ENCODE measurements at places on chromosomes 13 and 19.

DNA sequence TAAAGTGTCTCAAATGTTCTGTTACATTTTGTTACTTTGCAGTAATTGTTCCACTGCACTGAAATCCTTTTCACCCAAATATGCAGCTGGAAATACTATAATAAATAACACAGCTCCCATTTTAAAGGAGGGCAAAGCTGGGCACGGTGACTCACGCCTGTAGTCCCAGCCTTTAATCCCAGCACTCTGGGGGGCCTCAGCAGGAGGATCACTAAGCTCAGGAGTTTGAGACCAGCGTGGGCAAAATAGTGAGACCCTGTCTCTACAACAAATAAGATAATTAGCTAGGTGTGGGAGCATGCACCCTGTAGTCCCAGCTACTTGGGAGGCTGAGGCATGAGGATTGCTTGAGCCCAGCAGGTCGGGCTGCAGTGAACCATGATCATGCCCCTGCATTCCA is 7.5 kb upstream of the UBAC2 start:
- DNase-seq = no peak

- DNase-seq = no peak
Measured at GRCh38 chr13:92864584-92865284, 361.9 kb upstream of the GPC6 start.

GRCh38 chr13:45626731-45627374 is 11.3 kb upstream of the ERICH6B start:
- no peak for DNase-seq

DNA sequence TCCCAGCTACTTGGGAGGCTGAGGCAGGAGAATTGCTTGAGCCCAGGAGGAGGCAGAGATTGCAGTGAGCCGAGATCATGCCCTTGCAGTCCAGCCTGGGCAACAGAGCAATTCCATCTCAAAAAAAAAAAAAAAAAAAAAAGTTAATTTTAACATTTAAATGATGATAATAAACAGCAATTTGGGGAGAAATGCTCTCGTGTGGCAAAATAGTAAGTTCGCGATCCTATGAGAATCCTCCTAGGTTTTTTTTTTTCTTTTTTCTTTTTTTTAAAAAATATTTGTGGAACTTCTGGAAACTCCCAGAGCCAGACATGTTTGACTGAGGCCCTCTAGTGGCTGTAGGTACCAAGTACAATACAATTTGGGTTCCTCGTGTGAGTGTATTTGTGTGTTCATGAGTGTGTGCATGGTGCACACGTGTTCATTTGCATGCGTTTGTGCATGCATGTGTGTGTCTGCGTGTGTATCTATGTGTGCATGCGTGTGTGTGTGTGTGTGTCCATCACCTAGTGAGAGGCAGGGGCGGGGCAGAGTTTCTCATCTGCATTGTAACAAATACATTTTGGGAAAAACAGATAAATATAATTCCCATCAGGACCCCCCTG is 31.2 kb downstream of the TMPRSS9 start:
- peak; percentile 9 for DNase-seq

DNA sequence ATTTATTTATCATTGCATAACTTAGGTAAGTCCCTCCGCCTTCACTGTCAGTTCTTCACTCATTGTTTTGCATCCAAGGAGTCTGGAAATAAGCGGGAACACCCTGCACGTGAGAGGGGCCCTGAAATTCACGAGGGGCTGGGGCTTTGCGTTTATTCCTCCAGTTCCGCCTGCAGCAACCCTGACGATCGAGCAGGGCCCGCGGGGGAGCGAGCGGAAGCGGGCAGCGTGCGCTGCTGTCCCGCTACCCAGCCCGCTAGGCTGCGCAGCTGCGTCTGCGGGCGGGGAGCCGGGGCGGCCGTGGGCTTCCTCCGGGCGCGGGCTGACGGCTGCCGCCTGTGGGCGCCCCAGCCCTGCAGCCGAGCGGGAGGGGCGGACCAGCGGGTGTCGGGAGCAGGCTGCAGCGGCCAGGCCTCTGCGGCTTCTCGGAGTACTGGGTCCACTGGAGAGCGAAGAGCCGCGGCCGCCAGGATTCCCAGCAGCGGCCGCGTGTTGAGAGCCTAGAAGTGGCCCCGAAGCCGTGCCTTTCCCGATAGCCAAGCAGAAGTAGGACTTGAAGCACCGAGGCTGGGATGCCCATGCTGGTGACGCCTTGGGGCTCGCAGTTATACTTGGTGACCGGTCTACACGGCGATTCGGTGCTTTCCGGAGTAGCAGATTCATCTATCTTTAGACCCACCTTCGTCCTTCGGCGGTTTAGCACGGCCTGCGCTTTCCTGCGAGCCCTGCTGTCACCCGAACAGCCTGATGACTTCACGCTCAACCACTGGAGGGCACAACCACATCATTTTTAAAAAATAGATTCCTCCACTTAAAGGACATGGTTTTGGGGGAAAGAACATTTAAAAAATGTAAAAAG is 32.9 kb upstream of the SACS start:
- DNase-seq = peak; percentile 51

DNA sequence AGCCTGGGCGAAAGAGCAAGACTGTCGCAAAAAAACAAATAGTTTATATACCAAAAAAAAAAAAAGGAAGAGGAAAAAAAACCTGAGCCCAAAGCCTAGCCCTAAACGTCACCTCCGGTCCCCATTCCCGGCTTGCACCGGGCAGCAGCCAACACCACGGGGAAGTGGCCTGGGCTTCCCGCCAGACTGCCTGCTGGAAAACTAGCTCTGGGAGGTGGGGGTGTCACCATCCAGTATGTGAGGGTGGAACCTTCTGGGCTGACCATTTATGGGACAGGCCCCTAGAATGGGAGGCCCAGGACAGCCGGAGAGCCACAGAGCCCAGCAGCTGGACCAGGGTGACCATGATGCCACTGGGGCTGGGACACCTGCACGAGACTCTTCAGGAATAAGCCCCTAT is 37.3 kb downstream of the IL12RB1 start:
- no peak for DNase-seq

- no peak for DNase-seq
Measured at GRCh38 chr13:30702006-30702405, 33.3 kb upstream of the ALOX5AP start.

DNA sequence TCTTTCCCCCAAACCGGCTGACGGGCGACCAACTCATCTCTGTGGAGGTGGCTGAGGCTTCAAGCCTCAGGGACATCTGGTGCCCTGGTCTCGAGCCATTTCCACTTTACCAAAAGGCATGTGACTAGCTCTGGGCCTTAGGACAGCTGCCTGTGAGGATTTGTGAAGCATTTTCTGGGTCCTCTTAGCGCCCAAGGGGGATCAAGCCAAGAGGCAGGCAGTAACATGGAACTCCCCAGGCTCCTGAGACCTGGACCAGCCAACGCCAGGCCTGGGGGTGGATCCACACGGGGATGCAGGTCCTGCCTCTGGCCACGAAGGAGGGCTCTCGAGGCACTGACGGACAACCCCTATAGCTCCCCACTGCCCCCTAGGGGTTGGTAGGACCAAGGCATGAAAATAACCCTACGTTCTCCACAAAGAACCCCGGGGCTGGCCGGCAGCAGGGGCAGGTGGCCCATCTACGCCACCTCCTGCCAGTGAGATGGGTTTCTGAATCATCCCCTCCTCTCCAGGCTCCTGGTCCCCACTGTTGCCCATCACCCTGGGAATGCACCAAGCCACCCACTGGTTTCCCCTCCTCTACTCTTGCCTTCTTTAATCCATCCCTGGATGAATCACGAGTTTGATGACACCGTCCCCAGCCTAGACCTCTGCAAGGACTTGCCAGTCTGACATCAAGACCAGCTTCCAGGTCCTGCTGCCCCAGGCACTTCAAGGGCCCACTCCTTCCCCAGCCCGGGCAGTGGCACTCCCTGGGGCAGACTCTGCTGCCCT is 7.0 kb upstream of the MYDGF start:
- DNase-seq = no peak

- no peak for DNase-seq
Measured at GRCh38 chr19:39814595-39814994, 19.4 kb downstream of the DYRK1B start.

- DNase-seq = no peak
Measured at GRCh38 chr19:46198756-46199155, 30.8 kb upstream of the IGFL1 start.

GRCh38 chr19:5961969-5962945 is 15.7 kb downstream of the RANBP3 start:
- no peak for DNase-seq

DNA sequence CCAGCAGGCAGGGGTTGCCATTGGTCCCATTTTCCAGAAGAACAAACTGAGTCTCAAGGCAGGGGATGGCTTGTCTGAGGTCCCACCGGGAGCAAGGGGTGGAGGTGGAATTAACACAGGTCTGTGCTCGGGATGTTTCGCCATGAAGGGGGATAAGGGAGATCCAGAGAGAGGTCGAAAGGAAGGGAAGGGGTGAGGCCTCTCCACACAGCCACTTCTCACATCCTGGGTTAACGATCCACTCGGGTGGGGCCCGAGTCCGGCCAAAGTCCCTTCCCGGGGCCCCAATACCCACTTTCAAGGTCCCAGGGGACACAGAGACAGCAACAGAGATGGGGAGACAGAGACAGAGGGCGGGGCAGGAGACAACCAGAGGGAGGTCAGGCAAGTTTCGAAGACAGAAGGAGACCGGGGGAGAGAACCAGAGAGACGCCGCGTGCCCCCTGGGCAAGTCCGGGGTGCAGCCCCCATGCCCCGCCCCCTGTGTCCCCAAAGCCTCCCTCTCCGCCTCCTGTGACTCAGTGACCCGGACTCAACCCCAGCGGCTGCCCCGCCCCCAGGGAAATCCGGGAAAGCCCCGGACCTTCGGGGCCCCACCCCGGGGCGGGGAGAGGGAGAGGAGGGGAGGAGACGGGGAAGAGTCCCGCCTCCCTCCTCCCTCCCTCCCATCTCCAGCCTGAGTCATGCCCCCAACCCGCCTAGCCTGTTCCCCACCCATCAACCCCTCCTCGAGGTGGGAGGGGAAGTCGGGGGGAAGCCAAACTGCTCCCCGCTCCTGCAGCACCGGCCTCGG is 1.4 kb upstream of the BCL3 start:
- DNase-seq = peak; percentile 89

GRCh38 chr19:29622166-29623070 is 16.3 kb downstream of the POP4 start:
- peak; percentile 30 for DNase-seq

DNA sequence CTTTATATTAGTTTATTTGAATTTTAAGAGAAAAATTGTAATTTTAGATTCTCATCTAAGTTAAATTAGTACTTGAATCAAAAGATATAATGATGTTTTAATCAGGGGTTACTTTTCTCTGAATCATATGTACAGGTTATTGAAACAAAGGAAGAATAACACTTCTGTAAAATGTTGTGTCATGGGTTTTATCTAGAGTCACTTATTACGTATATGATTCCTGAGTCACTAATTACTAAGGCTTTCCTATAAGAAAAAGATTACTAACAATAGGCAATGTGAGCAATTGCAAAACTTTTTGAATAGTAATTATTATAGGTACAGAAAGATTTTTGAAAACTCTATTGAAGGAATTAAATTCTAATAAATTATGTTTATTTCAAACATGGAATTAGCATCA is 99.2 kb upstream of the KLF5 start:
- DNase-seq = no peak

Data from stimulated activated CD8-positive, alpha-beta memory T cell treated with anti-CD3 and anti-CD28 coated beads, Interleukin-4, amount 100 ng/mL, for 24 hours (primary cell).